Lower leg skin (tissue), 4 donors: ENCODE measurements at places on chromosomes 3 and 15. TPM values are rescaled to one million over a fixed set of nuclear protein-coding genes. Genes with fewer than 3 reads are reported as not detected.

HDC gene
- 2.1 TPM for total RNA-seq

GPR171 gene
- total RNA-seq = not detected

FAM107A gene
- 12.6 TPM for total RNA-seq

USF3 gene
- total RNA-seq = 21.8 TPM

THBS1 gene
- total RNA-seq = 84.7 TPM

FETUB gene
- total RNA-seq = 4.0 TPM

RNF7 gene
- 83.2 TPM for total RNA-seq

GNAT1 gene
- total RNA-seq = not detected

DNAH1 gene
- total RNA-seq = 2.0 TPM

TRH gene
- total RNA-seq = not detected

RBP2 gene
- total RNA-seq = not detected

RBMS3 gene
- total RNA-seq = 21.8 TPM

MST1R gene
- 62.5 TPM for total RNA-seq

RASGRF1 gene
- total RNA-seq = not detected

UQCC5 gene
- 1.3 TPM for total RNA-seq

ZNF660 gene
- 0.13 TPM for total RNA-seq

FRMD5 gene
- total RNA-seq = 0.15 TPM

WDR5B gene
- total RNA-seq = 4.9 TPM

ZBTB20 gene
- total RNA-seq = 41.9 TPM

SPINK8 gene
- not detected for total RNA-seq

GPR156 gene
- 0.34 TPM for total RNA-seq

MAPKAPK3 gene
- total RNA-seq = 74.2 TPM

ONECUT1 gene
- total RNA-seq = not detected

POPDC2 gene
- 1.9 TPM for total RNA-seq

SCN11A gene
- total RNA-seq = 0.03 TPM

SMC4 gene
- total RNA-seq = 33.3 TPM

CCDC39 gene
- total RNA-seq = not detected

ACOX2 gene
- total RNA-seq = 2.9 TPM

LRRN1 gene
- 8.5 TPM for total RNA-seq

NEK11 gene
- total RNA-seq = 17.3 TPM

TMC3 gene
- 0.10 TPM for total RNA-seq

DLL4 gene
- 5.9 TPM for total RNA-seq

GHRL gene
- total RNA-seq = not detected

EPHA6 gene
- total RNA-seq = not detected

SERPINI1 gene
- 3.3 TPM for total RNA-seq
